Stimulated activated CD4-positive, alpha-beta T cell treated with anti-CD3 and anti-CD28 coated beads, Interleukin-1b, Interleukin-23, amount 100 ng/mL, for 1 hour (primary cell): ENCODE measurements at places on chromosomes 4 and X.

- DNase-seq, result no peak
Measured at GRCh38 chr4:8217871-8218270, 18.8 kb downstream of the SH3TC1 start.

- DNase-seq, result no peak
Measured at GRCh38 chrX:118039591-118039990, 77.0 kb downstream of the KLHL13 start.

- no peak for DNase-seq
Measured at GRCh38 chr4:19033816-19034733, 1012.5 kb upstream of the LCORL start.

- DNase-seq, result no peak
Measured at GRCh38 chr4:1572964-1573720, 111.0 kb downstream of the FAM53A start.

GRCh38 chr4:146342600-146343192 is 128.4 kb downstream of the REELD1 start:
- DNase-seq, result no peak

DNA sequence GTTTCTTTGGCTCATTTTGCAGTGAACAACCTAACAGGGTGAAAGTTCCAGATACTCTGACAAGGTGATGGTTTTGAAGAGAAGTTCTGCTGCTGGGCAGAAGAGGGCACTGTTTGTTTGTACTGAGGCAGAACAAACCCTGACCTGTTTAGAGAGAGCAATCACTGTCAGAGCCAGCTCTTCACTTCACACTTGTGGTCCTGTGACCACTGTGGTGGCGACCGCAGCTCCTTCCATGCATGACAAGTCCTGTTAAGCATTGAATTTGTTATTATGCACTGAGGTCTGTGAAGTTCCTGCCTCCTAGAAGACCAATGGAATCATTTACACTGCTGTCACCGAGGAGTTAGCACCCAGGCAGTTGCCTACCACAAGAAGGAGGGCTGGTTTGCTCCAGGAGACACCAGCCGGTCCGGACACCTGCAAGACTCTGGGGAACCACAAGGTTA is 86.6 kb downstream of the ZNF330 start:
- DNase-seq, result peak; percentile 4

- DNase-seq, result no peak
Measured at GRCh38 chr4:180811556-180811955, 1431.6 kb upstream of the TENM3 start.

GRCh38 chr4:46947541-46947940 is 38.5 kb upstream of the COX7B2 start:
- DNase-seq, result no peak

DNA sequence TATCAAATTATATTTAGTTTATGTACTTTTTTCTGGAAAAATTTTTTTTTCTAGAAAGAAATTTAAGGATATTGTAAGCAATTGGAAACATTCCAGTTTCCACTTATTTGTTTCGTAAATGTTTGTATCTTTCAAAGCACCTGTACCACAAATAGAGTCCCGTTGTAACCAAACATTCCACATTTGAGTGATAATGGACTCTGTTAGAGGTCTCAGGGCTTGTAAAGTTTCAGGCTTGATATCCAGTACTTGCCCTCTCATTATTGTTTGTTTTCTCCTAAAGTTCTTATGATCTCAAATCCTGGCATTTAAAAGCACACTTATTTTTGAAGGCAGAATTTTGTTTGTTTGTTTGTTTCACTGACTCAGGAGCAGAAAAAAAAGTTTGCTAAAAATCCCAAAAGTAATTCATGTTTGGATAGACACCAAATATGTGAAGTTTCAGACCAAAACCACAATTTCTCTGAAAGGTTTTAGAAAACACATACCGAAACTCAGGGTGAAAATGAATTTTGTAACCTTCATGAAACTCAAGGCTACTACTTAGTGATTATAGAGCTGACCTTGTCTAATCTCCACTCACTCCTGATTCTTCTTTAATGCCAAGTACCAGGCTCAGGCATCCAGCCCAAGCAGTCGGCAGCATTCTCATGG is 5.7 kb upstream of the TMEM192 start:
- DNase-seq, result no peak

DNA sequence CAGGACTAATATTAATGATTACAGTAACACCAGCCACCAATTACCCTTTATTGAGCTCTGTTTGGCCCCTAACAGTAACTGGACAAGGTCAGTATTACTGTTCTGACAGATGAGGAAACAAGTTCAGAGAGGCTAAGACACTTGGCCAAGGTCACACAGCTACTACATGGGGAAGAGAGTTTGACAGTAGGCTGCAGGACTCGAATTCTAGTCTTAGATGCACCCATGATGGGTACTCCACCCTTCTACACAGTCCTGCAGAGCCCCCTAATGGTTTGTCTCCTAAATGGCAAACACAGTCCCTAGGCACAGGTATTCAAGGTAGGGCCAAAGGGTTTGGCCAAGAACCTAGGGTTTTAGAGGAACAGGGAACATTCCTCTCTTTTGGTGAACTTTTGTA is 93.9 kb downstream of the NSUN7 start:
- no peak for DNase-seq

GRCh38 chr4:55033296-55033695 is 92.1 kb downstream of the KDR start:
- DNase-seq, result no peak

DNA sequence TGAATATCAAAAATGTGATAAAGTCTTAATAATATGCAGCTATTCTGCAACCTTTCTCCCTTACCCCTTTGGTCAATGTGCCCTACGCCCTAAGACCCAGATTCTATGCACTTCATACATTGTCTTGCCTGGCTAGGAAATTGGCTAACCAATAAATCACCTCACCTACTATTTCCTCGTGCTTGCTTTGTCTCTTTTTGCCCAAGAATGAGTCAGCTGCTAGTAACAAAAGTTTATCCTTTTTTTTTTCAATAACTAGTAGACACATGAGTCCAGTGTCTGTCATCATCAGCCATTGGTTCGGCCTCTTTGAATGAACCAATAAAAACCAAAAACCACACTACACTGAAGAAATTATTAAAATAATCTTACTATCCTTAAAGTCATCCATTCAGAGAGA is 387.1 kb downstream of the PPP3CA start:
- DNase-seq, result no peak

DNA sequence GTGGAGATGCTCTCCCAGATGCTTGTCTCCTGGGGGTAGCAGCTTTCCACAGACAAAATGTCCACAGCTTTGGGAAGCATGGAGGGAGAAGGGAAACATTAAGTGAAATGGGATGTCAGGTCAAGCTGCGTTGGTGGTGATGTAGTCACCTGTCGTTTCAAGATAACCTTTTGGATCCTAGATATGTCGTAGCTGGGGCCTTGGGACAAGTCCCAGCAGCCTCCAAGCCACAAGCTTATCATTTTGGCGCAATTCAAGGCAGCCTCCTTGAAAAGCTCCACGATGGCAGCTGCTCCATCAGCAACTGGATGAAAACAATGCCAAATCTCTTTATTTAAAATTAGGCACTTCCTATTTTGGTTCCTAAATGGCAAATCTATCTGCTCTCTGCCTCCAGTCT is 52.0 kb downstream of the RTL9 start:
- no peak for DNase-seq

- no peak for DNase-seq
Measured at GRCh38 chr4:111812760-111813159, 332.5 kb upstream of the FAM241A start.
